Mammary microvascular endothelial cell (primary cell): ENCODE measurements at places on chromosomes 12 and 14. TPM values are rescaled to one million over a fixed set of nuclear protein-coding genes. Genes with fewer than 3 reads are reported as not detected.

B3GNT4 gene
- not detected in 2 replicates for total RNA-seq

TEX52 gene
- total RNA-seq, result not detected in 2 replicates

MAP3K9 gene
- not detected in 2 replicates for total RNA-seq

CCDC38 gene
- 0.07 and 0.15 TPM in 2 replicates for total RNA-seq

GZMH gene
- not detected in 2 replicates for total RNA-seq

IGF1 gene
- total RNA-seq, result 0.69 and 2.9 TPM in 2 replicates

UNC79 gene
- not detected in 2 replicates for total RNA-seq

RPS6KL1 gene
- 11.1 and 14.0 TPM in 2 replicates for total RNA-seq

CSRP2 gene
- 13.7 and 18.6 TPM in 2 replicates for total RNA-seq

CHST11 gene
- 6.7 and 8.6 TPM in 2 replicates for total RNA-seq

EPYC gene
- total RNA-seq, result not detected in 2 replicates

CD4 gene
- not detected in 2 replicates for total RNA-seq

ANKS1B gene
- total RNA-seq, result 0.13 TPM in 1 of 2 replicates, not detected in the other

PTPN6 gene
- total RNA-seq, result 1.2 and 5.3 TPM in 2 replicates

KLHDC1 gene
- total RNA-seq, result 0.84 and 1.00 TPM in 2 replicates

RND1 gene
- 4.1 and 5.3 TPM in 2 replicates for total RNA-seq

ARHGEF40 gene
- total RNA-seq, result 4.5 and 6.0 TPM in 2 replicates

ANG gene
- 6.0 and 6.1 TPM in 2 replicates for total RNA-seq

HNF1A gene
- not detected in 2 replicates for total RNA-seq

FGF6 gene
- not detected in 2 replicates for total RNA-seq

TOMM20L gene
- total RNA-seq, result not detected in 2 replicates

TUBA1A gene
- total RNA-seq, result 773 and 887 TPM in 2 replicates
